CD4-positive, alpha-beta T cell treated with Interleukin-1 beta for 1 hour (primary cell): ENCODE measurements at places on chromosomes 2 and 18.

GRCh38 chr2:239690651-239691631 lies 290.1 kb upstream of the HDAC4 start:
- no peak for DNase-seq

DNA sequence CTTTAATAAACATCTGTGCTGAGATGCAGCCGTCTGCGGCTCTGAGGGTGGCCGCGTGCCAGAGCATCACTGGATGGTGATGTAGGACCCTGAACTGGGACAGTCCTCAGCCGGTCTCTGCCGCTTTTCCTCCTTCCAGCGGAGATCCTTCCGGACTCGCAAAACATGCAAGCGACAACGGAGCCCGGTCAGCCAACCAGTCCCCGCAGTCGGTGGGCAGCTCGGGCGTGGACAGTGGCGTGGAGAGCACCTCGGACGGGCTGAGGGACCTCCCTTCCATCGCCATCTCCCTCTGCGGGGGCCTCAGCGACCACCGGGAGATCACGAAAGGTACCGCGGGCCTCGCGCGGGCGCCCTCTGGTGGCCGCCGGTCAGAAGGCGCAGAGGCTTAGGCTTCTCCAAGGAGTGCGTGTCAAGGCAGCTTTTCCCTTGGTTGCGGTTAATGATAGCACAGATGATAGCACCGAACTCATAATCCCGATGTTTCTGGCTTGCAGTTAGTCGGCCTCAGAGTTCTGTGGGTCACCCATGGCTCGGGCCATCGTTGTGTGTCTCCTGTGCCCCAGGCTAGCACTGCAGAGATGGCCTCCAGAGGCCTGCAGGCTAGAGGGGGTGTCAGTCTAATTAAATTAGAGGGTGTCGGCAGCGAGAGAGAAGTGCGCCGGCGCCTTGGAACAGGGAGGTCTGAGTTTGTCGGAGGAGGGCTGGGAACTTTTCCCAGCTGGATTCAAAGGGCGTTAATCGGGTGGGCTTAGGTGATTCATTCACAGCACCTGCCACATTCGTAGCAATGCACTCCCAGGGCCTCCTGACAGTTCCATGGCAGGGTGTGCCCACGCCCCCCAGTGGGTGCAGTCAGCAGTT lies 38.5 kb downstream of the LPIN1 start:
- DNase-seq = peak; percentile 21

DNA sequence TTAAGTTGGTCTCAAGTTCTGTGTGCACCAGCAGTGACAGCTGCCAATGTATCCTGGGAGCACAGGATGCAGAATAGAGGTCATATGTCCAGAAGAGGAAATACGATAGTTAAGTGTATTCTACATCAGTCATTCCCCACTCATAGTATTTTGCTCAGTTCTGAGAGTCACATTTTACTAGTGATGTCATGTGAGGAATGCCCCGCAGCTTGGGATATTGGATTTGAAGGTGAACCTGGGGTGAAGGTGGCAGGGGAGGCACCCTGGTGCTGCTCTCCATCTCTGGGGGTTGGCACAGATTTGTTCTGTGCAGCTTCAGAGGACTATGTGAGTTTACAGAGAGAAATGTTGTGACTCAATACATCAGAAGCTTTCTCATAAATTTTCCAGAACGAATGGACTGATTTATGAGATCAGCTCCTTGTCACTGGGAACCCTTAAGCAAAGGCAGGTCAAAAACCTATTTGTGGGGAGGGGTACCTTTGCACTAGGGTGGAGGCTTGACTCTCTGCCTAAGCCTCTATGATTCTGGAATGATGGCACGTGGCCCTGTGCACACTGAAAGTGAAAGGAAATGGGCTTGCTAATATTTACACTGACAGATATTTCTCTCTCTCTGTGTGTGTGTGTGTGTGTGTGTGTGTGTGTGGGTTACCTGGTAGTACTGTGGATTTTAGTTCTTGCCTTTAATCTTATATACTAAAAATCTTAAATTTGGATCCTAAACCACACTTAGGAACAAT lies 95.9 kb downstream of the NEB start:
- no peak for DNase-seq

GRCh38 chr2:41990688-41991087 lies 57.1 kb upstream of the PKDCC start:
- DNase-seq = no peak

- no peak for DNase-seq
These were observed 21.0 kb upstream of the SEMA4C start for GRCh38 chr2:96890726-96891385.

GRCh38 chr2:22703286-22703920 lies 681.6 kb upstream of the KLHL29 start:
- DNase-seq = no peak

DNA sequence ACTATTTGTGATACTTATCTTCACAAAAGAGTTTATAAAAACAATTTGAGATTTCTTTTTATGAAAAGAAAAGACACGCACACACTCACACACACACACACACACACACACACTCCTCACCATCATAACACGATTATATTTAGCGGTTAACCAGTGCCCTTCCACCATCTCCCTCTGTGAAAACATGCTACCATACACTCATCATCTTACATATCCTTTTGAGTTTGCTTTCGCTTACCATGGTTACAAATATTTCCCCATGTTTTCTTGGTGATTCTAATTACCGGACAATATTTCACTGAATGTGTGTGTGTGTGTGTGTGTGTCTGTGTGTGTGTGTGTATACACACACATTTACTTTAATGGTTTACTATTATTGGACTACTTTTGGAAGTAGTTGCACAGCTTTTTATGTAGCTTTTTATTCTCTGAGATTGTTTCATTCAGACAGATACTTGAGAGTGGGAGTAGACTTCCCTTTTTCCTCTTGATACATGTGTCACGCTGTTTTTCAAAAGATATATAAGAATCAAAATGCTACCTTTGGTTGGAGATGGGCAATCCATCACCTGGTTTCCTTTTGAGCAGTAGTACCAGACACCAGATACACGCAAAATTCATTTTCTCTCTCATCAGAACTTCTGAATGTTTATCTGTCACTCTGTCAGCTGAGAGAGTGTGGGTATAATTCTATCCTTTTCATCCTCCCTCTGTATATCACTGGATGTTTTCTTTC lies 138.1 kb downstream of the SETBP1 start:
- no peak for DNase-seq

DNA sequence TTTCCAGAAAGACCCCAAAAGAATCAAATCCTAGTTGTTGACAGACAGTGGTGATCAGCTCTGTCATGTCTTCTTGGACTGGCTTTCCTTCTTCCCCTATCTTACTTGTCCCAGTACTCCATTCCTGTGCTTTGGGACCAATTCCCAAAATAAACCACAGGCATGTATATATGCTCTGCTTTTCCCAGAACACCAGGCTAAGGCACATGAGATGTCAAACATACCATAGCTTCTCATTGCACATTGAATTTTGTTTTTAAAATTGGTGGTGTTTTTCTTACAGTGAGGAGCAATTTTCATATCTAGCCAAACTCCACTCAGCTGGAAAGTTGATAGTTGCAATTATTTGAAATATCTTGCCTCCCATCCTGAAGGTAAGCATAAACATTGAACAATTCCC lies 88.9 kb upstream of the RGPD4 start:
- no peak for DNase-seq

DNA sequence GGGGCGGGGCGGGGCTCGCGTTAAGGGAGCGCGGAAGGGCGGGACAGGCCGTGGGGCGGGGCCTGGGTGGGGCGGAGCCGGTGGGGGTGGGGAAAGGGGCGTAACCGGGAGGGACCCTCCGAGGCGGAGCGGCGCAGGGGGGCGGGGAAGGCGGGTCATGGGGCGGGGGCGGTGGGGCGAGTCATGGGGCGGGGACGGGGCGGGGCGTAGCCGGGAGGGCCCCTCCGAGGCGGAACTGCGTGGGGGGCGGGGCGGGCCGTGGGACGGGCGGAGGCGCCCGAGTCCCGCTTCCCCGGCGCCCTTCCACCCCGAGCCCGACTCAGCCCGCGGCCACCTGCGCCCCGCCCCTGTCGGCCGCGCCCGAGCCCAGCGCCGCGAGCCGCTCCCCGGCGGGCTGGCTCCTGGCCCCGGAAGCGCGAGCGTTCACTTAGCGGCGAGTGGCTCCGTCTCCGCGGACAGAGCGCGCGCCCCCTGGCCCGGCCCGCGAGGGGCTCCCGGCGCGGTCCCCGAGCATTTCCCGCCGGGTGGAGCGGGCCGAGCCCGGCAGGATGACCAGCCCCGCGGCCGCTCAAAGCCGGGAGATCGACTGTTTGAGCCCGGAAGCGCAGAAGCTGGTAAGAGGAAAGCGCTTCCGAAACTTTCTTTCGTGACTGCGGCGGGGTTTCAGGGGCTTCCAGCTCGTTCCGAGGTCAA lies 64.7 kb downstream of the LRRFIP1 start:
- peak; percentile 95 for DNase-seq

DNA sequence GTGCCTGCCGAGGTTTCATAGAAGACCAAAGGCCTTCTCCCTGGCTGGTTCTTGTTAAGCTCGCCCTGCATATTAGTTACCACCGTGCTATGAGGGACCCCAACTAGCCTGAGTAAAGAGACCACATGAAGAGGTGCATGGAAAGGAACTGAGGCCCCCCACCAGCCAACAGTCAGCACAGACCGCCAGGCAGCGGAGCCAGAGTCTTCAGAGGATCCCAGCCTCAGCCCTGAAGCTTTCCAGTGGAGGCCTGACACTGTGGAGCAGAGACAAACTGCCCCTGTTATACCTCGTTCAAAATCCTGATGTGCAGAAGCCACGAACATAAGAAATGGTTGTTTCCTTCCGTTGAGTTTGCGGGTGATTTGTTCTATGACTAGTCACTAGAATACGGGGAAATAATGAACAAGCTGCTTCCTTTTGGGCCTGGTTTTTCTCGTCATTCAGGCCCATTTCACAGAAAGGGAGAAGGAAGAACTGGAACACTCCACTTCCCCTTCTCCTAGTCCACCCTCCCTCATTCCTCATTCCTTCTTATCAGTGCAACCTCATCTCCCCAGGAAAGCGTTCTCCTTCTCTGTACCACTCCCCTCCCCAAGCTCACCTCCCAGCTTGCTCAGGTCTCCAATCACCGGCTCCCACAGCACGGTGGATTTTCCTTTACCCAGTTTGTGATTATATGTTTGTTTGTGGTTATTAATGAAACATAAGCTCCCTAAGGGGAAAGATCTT lies 3.0 kb upstream of the GLI2 start:
- DNase-seq = no peak

- no peak for DNase-seq
These were observed 4.9 kb upstream of the CYS1 start for GRCh38 chr2:10085043-10085667.

GRCh38 chr2:204899983-204900382 lies 354.7 kb downstream of the PARD3B start:
- no peak for DNase-seq
